ENCODE measurements at places on chromosomes 2 and 18.
A peak's percentile ranks its signal among the peaks of the same experiment; 100 is the strongest.

DNA sequence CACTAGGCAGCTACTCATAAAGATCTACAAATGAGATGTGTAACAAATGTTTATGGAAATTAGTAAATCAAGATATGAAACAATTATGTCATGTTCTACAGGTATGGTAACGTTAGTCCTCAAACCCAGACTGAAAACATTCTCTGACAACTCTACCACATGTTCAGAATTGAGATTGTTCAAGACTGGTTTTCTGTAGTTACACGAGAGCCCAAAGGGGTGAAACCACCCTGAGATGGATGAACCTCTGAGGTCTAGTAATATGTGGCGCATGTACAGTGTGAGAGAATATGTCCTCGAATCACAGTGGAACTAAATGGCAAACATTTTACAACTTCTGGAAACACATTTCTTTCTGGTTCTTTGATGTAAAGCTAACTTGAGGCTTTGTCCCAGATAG is 614.3 kb downstream of the ZEB2 start:
- DNase-seq: no peak

DNA sequence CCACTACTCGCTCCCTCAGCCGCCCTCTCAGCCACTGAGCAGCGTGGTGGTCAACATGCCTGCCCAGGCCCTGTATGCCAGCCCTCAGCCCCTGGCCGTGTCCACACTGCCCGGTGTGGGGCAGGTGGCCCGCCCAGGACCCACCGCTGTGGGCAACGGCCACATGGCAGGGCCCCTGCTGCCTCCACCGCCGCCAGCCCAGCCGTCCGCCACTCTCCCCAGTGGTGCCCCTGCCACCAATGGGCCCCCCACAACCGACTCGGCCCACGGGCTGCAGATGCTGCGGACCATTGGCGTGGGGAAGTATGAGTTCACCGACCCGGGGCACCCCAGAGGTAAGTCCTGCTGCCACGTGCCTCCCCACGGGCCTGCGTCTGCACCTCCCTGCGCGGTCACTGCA is 257.5 kb downstream of the KLHL29 start:
- DNase-seq: no peak

GRCh38 chr2:15782009-15782751 is 158.2 kb upstream of the MYCN start:
- DNase-seq: no peak

GRCh38 chr2:1915196-1915595 is 170.9 kb upstream of the PXDN start:
- no peak for DNase-seq

GRCh38 chr2:212831671-212832199 is 293.1 kb upstream of the ERBB4 start:
- no peak for DNase-seq

DNA sequence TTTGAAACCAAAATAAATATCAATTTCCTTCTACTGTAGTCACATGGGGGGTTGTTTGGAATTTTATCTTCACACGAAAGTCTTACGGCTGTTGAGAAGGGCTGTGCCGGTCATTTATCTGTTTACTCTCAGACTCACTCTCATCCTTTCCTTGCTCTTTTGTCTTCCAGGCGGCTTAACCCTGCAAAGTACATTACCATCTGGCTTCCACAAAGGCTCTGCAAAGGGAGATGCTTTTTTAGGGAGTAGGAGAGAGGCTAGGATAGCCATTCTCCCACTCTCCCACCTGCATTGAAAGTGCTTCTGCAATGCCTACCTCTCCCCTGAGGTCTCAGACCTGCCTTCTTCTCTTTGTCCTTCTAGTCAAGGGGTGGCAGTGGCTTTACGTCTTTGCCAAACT is 247.6 kb downstream of the MEIS1 start:
- DNase-seq: no peak

DNA sequence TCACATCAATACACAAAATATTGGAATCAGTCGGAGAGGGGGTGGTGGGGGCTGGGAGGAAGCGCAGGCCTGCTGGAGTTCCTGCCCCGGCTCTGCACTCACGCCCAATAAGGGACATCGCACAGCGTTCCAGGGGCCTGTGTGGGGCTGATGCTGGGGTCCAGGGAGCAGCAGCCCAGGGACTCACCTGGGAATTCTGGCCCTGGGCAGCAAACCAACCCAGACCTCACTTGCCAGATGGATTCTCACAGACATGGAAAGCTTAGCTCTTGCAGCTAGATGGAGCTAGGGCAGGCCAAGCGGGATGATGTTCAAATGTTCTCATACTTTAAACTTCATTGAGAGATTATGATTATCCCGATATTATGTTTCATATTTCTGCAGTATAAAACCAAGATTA is 266.6 kb upstream of the TANK start:
- no peak for DNase-seq

DNA sequence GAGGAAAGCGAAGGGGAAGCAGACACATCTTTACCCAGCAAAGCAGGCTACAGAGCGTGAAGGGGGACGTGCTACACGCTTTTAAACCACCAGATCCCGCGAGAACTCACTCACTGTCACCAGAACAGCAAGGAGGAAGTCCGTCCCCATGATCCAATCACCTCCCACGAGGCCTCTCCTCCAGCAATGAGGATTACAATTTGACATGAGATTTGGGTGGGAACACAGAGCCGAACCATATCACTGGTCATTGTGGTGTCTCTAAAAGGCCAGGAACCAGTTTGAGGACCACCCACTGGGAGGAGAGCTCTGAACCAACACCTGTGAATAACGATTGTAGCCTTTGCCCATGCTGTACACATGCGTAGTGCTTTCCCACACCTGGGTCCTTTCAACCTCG is 116.6 kb upstream of the FAM136A start:
- DNase-seq: no peak

- DNase-seq: no peak
Observed at GRCh38 chr2:85851253-85852151, 37.3 kb downstream of the ST3GAL5 start.

DNA sequence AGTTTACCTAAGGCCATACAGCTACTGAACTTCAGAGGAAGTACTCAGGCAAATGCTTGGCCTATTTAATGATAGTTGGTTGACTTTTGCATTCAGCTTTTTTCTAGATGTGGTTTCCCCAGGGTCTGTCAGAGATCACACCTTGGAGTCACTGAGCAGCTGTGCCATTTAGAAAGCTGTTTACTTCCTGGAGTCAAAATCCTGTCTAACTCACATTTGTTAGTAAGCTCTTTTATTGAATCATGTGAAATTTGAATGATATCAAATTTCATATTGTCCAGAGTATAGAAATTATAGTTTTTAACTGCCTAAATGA is 7.6 kb upstream of the TRIB2 start:
- DNase-seq: no peak

DNA sequence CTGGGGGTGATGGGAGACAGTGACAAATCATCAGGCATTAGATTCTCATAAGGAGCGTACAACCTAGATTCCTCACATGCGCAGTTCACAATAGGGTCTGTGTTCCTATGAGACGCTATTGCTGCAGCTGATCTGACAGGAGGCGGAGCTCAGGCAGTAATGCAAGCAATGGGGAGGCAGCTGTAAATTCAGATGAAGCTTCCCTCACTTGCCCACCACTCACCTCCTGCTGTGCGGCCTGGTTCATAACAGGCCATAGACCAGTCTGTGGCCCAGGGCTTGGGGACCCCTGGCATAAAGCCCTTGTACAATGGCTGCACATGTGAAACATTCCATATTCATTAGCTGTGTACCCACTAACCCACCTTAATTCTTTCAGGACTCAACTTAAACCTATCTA is 18.0 kb downstream of the NMUR1 start:
- no peak for DNase-seq

DNA sequence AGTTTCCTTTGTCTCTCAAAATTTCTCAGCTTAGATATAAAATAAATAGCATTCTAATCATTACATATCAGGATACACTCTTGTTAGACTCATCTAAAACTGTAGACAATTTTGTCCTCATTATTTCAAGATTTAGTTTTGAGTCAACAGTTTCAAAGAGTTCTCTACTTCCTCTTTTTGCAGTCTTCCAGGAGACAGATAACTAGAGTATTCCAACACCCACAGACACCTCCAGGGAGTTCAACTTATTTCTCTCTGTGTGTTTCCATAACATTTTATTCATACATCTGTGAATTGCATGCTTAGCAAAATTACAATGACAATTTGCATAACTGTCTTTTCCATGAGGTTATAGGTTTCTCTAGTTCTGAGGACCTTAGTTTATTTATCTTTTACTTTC is 166.6 kb upstream of the HNMT start:
- no peak for DNase-seq

GRCh38 chr2:42337356-42337820 is 23.6 kb downstream of the COX7A2L start:
- no peak for DNase-seq

GRCh38 chr2:11775384-11775783 is 29.0 kb downstream of the LPIN1 start:
- DNase-seq: no peak

GRCh38 chr18:51196118-51196810 is 1.2 kb downstream of the MEX3C start:
- peak; percentile 19 for DNase-seq

- no peak for DNase-seq
Observed at GRCh38 chr2:223100061-223100511, 48.1 kb downstream of the KCNE4 start.

DNA sequence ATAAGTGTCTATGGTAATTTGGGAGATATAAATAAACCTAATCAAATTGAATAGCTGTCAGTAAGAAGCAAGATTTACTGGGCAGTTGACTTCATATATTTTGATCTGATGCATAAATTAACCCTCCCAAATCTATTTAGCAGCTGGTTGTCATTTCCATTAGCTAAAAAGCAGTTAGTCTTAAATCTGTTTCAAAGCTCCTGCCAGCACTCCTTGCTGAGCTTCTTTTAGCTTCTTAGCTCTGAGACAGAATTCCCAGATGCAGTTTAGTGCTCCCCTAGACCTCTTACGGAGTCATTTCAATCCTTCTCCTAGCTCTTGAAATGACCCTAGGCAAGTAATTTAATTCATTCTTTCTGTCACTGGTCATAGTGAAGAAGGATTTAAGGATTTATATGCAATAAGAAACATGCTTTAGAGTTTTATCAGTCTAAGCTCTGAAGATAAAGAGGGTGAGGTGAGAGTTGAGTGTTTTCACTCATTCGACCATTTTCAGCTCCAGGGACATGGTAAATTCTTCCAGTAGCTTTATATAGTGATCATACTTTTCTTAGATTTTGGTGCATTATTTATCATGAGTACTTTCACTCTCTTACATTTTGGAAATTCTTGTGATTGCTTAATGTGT is 98.9 kb downstream of the PHLPP1 start:
- no peak for DNase-seq

DNA sequence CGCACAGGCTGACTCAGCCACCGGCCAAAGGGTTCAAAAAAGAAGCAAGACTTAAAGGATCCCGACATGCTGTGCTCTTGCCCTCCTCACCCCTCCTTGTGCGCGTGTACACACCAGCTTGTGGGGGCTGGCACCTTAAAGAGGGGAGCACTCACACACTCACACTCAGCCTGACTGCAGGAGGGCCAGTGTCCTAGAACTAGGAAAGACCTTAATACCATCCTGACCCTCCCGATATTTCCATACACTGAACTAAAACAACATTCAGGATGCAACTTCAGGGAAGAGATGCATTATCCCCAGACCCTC is 5.6 kb downstream of the PKDCC start:
- no peak for DNase-seq

- DNase-seq: no peak
Observed at GRCh38 chr2:219947575-219947974, 320.1 kb downstream of the SLC4A3 start.

- DNase-seq: no peak
Observed at GRCh38 chr2:240871071-240871958, 2.7 kb downstream of the AGXT start.

DNA sequence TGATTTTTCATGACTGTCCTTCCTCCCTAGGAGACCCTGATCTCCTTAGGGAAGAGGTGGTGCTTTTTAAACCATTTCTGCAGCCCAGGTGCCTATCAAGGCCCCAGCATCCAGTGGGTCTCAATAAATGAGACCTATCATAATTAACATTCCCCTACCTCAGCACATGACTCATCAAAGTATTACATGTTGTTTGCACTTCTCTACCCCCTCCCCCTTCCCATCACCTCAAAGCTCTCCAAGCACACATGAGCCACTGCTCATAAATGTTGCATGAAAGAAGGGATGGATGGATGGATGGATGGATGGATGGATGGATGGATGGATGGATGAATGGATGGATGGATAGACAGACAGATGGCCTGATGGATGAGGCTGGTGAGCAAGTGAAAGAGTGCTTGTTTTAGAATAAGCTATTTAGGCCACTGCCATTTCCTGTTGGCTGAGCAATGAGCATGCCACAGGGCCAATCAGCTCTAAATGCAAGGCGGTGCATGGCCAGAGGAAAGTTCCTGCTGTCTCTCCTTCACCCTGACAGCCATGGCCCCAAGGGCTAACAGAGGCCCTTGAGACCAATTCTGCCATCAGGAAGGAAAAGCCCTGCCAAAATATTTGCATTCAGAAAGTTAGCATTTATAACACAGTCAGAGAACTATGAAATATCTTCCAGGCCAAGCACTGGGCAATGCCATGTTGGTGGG is 20.9 kb upstream of the STEAP3 start:
- no peak for DNase-seq

- no peak for DNase-seq
Observed at GRCh38 chr2:207151048-207151447, 14.7 kb downstream of the KLF7 start.

GRCh38 chr2:128610496-128610895 is 291.8 kb upstream of the HS6ST1 start:
- DNase-seq: no peak

DNA sequence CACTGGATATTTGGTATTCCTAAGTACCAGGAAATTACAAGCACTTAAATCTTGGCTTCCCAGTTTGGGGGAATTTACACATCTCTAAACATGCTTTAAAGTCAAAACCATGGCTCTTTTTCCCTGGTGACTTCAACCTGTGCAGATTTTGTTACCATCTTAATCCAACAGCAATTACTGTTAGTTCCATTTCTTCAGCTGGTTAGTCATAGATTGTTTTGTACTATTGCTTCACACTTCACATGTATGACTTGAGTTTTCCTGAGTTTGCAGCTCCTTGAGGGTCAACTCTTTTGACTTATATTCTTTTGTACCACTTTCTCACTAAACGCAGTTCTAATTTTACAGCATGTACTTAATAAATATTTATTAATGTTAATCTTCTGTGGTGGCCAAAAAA is 203.4 kb upstream of the RND3 start:
- no peak for DNase-seq

DNA sequence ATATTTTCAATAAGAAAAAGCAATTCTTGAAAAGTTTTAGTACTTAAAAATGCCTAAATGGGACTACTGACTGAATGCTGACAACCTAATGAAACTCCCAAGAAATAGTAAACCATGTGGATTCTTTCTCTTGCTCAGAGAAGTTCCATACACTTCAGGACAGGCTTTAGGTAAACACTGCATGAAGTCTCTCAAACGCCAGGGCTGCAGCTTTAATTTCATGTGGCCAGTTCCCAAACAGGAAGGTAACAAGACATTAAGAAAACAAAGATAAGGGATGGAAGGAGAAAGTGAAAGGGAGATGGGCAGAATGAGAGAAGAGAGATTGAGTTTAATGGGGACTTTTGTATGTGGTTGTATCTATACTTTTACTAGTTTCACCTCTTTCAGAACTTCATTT is 734.7 kb upstream of the PKDCC start:
- no peak for DNase-seq
